ENCODE measurements at places on chromosomes 1 and 21.

DNA sequence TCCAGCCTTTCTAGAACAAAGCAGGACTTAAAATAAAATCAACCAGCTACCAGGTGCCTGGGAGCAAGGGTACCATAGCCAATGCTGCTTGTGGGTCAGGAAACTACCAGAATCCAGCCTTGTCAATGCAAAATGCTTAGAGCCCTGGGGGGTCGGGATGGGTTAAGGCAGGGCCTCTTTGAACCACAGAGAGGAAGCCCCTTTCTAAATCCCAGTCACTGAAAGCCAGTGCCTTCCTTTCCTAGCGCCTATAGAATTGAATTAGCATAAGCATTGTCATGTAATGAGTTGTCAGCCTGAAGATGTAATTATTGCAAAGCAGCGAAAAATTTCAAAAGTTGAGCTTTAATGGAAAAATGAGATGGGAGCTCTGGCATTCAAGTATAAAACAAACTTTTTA is 176.6 kb upstream of the DAB1 start:
- no peak for DNase-seq

GRCh38 chr1:192794768-192795035 is 14.1 kb upstream of the RGS2 start:
- DNase-seq, result no peak

DNA sequence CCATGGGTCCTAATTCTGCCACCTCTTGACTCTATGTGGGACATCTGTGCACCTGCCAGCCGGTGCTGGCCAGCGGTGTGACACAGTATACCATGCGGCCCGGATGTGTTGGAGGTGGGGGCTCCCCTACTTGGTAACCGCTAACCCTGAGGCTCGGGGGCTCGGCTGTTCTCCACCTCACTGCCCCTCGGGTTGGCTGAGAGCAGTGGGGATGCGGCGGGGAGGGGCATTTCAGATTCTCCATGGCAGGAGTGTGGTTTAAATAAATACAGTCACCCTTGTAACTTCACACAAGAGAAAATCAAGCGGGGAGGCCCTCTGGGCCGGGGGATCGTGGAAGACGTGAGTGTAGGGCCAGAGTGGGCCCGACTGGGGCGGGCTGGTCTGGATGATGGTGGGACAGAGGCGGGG is 11.0 kb downstream of the KRTAP10-1 start:
- DNase-seq, result no peak

GRCh38 chr1:156677616-156678596 is 699 bp upstream of the NES start:
- peak; percentile 79 for DNase-seq

- DNase-seq, result no peak
Observed at GRCh38 chr21:44615466-44615865, 3.6 kb downstream of the KRTAP10-8 start.

DNA sequence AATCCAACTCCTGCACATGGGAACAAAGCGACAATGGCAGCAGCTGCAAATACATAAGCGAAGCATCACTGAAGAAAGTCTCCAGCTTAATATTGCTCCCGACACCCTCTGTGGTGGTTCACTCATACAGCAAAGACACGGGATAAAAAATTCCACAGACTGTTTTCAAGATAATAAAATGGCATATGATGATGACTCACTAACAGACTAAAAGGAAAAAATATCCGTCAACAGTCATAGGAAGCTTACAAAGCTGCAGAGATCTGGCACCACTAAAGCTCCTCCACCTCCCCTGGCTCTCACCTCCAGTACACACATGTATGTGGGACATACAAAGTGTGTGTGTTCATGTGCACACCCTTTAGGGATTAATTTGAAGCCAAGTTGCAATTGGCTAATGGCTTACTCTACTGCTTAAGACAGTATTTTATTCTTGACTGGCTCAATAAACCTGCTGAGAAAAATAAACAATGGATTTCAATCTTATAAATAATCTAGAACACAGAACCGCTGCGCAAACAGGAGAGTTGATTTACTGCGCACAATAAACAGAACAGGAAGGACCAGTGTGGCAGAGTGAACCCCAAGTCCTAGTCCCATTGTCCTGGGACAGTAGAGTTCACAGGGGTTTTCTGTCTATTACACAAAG is 94.4 kb downstream of the SLC45A1 start:
- no peak for DNase-seq

GRCh38 chr1:158961178-158961577 is 29.8 kb downstream of the PYHIN1 start:
- DNase-seq, result no peak

- DNase-seq, result no peak
Observed at GRCh38 chr1:46148318-46148717, 15.9 kb upstream of the PIK3R3 start.

DNA sequence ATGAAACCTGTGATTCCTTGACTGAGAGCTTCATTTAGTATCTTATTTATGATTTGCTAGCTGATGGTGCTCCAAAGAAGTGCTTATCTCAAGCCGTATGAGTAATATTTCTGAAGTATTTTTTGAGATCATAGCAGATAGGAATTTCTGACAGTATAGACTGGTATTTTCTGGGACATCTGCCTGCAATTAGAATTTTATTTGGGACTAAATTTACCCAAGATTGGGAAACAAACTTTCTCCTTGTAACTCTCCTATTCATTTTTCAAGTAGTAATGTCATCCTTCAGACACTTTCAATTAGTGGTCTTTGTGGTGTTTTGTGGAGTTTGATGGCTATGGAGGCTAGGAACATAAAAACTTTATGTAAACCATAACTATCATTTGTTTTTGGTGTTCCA is 597.2 kb upstream of the ZP4 start:
- no peak for DNase-seq

DNA sequence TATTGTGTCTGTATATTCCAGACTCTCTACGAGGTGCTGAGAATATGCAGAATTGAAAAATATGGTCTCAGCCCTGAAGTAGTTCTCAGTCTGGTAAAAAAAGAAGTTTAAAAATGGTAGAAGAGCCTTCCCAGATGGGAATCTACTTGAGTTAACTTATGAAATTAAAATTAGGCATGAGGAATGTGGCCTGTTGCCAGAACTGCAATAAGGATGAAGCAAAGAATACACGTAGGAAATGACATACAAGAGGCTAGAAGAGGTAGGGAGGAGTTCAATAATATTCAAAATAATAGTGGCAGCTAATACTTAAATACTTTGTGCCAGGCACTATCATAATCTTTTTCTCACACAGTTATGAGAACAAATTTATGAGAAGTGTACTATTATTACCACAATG is 6.3 kb downstream of the ASPM start:
- DNase-seq, result no peak

DNA sequence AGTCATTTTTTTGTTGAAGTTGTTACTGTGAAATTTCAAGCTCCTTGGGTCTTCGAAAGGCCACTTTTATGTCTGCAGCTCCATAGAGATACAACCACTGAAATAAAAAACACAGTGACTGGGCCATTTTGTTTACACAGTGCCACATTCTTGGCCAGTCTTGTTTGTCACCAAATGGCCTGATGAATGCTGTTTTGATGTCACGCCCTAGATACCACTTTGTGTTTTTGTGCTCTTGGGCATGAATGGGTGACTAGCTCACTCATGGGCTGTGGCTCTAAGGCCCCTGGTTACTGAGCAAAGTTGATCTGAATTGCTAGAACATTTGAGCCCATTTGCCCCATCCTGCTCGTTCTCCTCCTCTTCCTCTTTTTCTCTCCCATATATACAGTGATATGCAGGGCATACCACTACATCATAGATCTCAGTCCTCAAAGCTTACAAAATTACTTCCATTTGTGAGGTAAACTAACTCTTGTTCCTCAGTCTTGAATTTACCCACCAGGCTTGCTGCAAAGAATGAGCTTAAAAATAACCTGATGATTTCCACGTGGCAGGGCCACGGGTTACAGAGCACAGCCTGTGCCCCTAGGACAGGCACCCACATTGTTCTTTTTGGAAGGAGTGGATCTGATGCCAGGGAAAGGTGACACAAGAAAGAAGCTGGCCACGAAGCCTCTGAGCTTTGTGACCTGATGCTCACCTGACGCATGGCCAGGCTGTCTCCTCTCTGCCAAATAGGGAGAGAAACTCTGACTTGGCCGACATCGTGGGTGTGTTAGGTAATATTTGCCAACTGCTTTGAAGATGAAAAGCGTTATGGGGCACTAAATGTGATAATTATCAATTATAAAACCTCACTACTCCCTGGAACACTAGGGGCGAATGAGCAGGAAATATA is 92.4 kb downstream of the RUNX1 start:
- DNase-seq, result no peak

DNA sequence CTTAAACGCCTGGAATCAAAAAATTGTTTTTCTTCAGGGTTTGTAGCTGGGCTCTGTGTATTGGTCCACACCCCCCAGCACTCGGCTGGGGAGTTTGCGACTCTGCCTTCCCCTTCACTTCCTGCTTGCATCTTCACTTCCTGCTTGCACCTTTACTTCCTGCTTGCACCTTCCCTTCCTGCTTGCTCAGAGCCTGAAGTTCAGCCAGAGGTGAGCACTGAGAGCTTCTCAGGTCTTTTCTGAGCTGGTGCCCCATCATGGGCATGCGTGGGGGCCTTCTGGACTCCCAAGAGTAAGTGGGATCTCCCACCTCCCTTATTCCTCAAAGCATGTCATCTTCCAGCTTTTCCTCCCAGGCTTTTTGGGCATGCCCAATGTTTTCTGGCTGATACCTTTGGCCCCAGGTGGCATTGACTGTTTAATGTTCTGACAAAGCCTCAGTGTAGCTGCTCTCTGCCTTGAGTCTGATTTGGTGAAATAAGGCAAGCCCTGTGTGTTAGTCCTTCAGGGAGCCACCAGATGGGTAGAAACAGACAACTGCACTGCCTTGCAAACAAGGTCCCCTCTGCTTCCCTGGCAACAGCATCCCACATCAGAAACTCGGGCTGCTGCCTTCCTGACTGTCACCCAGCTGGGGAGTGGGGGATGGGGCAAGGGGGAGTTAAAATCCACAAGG is 3.5 kb downstream of the KRTAP10-2 start:
- DNase-seq, result no peak

- peak; percentile 71 for DNase-seq
Observed at GRCh38 chr1:185156288-185156853, 382 bp downstream of the TRMT1L start.

DNA sequence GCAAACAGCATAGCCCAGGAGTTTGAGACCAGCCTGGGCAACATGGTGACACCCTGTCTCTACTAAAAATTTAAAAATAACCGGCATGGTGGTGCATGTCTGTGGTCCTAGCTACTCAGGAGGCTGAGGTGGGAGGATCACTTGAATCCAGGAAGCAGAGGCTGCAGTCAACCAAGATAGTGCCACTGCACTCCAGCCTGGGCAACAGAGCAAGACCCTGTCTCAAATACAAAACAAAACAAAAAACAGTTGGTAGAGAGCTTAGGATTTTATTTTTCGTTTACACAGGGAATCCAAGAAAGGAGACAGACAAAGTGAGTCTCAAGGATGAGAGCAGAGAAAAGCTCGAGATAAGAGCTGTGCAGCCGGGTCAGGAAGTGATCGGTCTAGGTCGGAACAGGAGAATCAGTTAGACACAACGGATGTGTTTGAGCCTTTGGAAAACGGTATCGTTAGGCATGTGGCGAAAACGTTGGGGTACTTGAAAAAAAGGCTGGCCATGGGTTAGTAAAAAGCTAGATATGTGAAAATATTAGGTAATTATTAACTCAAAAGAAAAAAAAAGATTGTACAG is 1.7 kb upstream of the MIB2 start:
- no peak for DNase-seq

GRCh38 chr21:15311510-15311909 is 246.7 kb upstream of the NRIP1 start:
- DNase-seq, result no peak

DNA sequence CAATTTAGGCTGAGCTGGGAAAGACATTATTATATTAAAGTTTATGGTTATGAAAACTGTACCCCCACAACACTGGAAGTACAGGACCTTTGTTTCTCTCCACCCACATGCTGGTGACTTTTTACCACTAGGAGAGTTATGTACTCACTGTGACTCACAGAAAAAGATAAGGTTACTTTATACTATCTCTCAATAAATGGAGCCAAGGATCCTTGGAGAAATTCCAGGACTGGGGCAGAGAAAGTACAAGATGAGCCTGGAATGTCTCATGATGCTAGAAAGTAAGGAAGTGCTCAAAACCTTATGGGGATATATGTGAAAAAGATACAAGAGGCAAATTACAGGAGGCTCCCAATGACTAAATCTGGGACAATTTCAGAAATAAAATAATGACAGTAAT is 63.9 kb upstream of the C1orf105 start:
- no peak for DNase-seq

- DNase-seq, result no peak
Observed at GRCh38 chr1:70358921-70359564, 4.5 kb upstream of the ANKRD13C start.

GRCh38 chr1:86335916-86336315 is 60.2 kb downstream of the ODF2L start:
- no peak for DNase-seq

- DNase-seq, result no peak
Observed at GRCh38 chr1:234938135-234938534, 190.5 kb downstream of the TOMM20 start.
